ENCODE measurements at places on chromosomes 1 and 21. TPM values are rescaled to one million over a fixed set of nuclear protein-coding genes. Genes with fewer than 3 reads are reported as not detected.
A peak's percentile ranks its signal among the peaks of the same experiment; 100 is the strongest.

OR10K1 gene
- polyA plus RNA-seq = not detected

DNA sequence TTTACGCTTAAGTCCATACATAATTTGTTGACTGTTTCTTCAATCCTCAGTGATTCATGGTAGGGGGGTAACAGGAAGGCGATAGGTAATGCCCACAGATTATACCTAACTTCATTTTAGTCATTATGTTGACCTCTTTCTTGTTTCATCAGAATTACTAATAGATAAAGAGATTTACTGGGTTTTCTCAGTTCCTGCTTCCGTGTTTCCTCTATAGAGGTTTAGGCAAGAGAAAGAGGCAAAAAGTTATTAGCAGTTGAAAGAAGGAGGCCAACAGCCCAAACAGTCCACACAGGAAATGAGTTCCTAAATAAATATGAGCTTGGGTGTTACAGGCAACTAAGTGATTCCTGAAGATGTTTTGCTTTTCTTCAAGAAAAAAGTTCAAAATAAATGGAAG, 17.9 kb upstream of the CLCA1 start:
- DNase-seq = no peak

GRCh38 chr1:10495952-10496351, 21.2 kb downstream of the PEX14 start:
- no peak for DNase-seq

DNA sequence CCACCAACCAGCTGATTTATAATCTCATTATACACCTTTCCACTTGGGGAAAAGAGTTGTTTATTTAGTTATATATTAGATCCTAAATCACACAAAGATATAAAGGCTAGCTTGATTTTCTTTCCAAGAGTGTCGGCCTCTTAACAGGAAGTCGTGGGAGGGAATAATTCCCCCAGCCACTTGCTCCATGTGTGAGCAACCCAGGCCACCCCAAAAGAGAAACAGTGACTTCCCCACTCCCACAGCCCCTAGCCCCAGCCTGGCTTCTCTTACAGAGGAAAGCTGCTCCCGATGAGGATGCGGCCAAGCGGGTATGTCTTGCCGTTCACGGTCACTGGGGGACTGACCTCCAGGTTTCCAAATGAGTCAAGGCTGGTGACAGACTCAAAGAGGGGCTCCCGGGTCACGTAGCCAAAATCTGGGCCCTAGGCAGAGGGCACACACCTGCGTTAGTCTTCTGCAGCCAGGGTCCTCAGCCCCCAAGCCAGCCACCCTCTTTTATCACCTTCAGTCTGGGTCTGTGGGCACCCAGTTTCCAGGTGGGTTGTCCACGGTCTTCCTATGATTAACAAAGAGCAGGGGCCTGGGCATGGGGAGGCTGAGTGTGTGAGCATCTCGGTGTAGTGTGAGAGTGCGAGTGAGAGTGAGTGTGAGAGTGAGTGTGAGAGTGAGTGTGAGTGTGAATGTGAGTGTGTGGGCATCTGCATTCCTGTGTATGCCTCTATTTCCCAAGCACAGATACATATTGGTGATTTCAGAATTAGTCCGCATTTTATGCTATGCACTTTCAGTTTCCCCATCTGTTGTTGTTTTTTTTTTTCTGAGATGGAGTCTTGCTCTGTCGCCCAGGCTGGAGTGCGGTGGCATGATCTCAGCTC, 25.4 kb upstream of the SDHB start:
- no peak for DNase-seq

- DNase-seq = no peak
Measured at GRCh38 chr1:246680696-246681130, 43.5 kb upstream of the SCCPDH start.

GRCh38 chr21:38244885-38245869, 11.6 kb upstream of the KCNJ15 start:
- DNase-seq = peak; percentile 85

GRCh38 chr1:167617153-167618147, 12.6 kb upstream of the RCSD1 start:
- DNase-seq = peak; percentile 84

Measured in CD14-positive monocyte (primary cell).